ENCODE measurements at places on chromosomes 5 and 9. TPM values are rescaled to one million over a fixed set of nuclear protein-coding genes. Genes with fewer than 3 reads are reported as not detected.

- peak; percentile 89 for DNase-seq
These were observed 1.6 kb upstream of the ANXA2R start for GRCh38 chr5:43041669-43042175.

GRCh38 chr5:14069021-14069420, 74.1 kb upstream of the TRIO start:
- DNase-seq, result peak; percentile 40

GRCh38 chr5:10654566-10654965, 90.7 kb downstream of the ANKRD33B start:
- no peak for DNase-seq

GRCh38 chr5:149961186-149961685, 678 bp downstream of the SLC26A2 start:
- DNase-seq, result peak; percentile 19

GRCh38 chr9:137689745-137690529, 71.1 kb downstream of the EHMT1 start:
- DNase-seq, result no peak

GRCh38 chr5:59065554-59065953, 482.7 kb downstream of the RAB3C start:
- DNase-seq, result no peak

Gene LRRC14B
- total RNA-seq, result not detected

Gene JAKMIP2
- total RNA-seq, result not detected

Gene ANKRD33B
- total RNA-seq, result 4.4 TPM

Gene SGCD
- not detected for total RNA-seq

Gene OBP2A
- not detected for total RNA-seq
